Stimulated activated CD8-positive, alpha-beta memory T cell treated with anti-CD3 and anti-CD28 coated beads, Interleukin-12 subunit alpha, Interleukin-12 subunit beta, amount 100 ng/mL, for 1 hour (primary cell): ENCODE measurements at places on chromosomes 12 and 14.

- no peak for DNase-seq
Observed at GRCh38 chr12:75207338-75208083, 2.1 kb downstream of the KCNC2 start.

DNA sequence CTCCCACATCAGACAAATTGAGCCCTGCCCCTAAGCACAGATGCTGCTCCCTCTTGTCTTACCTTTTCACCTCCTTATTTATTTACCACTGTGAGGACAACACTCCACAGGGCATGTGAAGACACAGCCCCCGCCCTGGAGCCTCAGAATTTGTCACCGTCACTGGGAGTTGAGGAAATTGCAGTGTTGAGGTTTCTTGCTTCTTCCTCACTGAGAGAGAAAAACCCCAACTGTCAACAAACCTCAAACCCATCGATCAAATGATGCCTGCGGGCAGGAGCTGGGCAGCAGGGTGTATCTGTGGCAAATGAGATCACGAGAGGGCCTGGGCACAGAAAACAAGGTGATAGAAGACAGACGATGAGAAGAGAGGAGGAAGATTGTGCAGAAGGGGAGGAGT lies 30.5 kb upstream of the PLEKHG3 start:
- no peak for DNase-seq

GRCh38 chr14:103343164-103343879 lies 9.3 kb downstream of the EIF5 start:
- DNase-seq = no peak

DNA sequence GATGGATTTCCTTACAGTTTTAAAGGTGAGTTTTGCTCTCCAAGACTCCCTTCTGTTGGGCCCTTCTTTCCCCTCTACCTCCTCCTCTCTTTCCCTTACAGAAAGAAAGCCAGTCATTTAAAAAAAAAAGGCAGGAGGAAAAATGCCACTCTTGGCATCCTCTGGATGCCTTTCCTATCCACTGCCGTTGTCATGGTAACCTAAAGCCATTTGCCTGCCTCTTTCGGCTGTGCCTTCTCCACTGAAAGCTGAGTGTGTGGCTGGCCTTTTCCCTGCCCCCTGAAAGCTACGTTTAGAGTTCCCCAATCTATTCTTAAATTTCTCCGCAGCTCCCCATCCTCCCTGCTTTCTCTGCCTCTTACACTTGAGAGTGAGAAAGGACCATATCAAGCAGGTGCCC lies 67.1 kb downstream of the TUNAR start:
- no peak for DNase-seq

GRCh38 chr12:6724409-6724797 lies 557 bp downstream of the COPS7A start:
- no peak for DNase-seq
